T-helper 1 cell (primary cell): ENCODE measurements at places on chromosomes 16 and 17.

GRCh38 chr17:35934760-35935159 is 4.2 kb upstream of the RDM1 start:
- DNase-seq: no peak

- no peak for DNase-seq
These were observed 21.3 kb upstream of the GAA start for GRCh38 chr17:80080081-80080480.

DNA sequence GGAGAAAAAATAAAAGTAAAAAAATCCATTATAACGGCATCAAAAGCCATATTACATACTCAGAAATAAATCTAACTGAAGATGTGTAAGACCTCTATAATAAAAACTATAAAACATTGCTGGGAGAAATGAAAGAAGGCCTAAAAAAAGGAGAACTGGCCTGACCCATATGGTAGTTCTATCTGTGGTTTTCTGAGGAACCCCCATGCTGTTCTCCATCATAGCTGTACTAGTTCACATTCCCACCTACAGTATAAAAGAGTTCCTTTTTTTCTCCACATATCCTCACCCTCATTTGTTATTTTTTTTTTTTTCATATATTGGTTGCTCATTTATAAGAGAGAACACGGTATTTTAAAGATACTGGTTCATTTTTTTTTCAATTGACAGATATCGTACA is 191.8 kb downstream of the STX8 start:
- no peak for DNase-seq

DNA sequence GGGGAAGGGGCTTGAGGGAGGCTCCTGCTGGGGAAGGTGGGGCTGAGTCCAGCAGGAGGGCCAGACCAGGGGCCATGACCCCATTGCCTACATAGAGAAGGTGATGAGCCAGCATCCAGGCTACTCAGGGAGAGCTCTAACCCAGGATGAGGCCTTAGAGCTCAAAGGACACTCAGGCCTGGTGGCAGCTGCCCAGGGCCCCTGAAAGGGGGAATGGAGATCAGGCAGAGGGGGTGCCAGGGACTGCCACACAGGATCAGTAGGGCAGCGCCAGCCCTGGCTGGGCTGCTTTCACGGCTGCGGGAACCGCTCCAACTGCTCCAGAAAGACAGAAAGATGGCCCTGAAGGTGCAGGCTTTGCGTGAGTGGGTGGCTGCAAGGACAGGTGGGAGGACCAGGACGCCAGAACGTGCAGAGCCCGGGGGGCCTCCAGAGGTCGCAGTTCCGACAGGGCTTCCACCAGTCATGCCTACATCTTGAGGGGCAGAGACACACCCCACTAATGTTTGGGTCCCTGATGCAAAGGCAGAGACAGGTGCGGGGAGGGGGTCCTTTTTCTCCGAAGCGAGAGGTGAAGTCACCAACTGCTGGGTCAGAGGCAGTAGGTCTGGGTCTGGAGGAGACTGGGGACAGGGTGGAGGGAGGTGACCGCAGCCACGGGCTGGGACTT is 882 bp upstream of the ATP6V0C start:
- no peak for DNase-seq

DNA sequence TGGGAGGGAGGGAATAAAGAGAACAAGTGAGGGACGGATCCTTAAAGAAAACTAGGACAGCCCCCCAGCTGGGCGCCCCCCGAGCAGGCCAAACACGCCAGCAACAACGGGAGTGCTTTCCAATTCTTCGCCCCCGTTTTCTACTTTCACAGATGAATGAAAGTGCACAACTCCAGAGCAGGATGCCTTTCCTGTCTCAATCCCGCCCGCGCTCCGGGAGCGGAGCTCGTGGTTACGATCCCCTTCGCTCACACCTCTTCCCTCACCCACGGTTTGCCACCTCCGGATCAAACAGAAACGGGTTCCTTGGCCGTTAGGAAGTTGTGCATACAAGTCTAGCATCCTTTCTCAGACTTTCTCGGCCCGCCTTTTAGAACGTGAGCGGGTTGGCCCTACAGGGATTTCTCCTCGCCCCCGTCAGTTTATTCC is 680 bp downstream of the SKA2 start:
- peak; percentile 60 for DNase-seq

GRCh38 chr16:10979717-10980601 is 35.6 kb downstream of the CLEC16A start:
- no peak for DNase-seq

DNA sequence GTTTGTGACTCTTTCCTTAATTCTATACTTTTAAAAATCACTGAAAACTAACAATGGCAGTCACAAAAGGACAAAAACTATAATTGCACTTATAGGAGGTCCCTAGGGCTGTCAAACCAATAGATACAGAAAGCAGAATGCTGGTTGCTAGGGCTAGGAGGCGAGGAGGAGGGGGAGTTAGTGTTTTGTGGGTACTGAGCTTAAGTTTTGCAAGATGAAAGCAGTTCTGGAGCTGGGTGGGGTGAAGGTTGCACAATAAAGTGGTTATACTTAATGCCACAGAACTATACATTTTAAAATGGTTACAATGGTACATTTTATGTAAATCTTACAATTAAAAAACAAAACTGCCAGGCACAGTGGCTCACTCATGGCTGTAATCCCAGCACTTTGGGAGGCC is 27.3 kb downstream of the NUBP1 start:
- no peak for DNase-seq

DNA sequence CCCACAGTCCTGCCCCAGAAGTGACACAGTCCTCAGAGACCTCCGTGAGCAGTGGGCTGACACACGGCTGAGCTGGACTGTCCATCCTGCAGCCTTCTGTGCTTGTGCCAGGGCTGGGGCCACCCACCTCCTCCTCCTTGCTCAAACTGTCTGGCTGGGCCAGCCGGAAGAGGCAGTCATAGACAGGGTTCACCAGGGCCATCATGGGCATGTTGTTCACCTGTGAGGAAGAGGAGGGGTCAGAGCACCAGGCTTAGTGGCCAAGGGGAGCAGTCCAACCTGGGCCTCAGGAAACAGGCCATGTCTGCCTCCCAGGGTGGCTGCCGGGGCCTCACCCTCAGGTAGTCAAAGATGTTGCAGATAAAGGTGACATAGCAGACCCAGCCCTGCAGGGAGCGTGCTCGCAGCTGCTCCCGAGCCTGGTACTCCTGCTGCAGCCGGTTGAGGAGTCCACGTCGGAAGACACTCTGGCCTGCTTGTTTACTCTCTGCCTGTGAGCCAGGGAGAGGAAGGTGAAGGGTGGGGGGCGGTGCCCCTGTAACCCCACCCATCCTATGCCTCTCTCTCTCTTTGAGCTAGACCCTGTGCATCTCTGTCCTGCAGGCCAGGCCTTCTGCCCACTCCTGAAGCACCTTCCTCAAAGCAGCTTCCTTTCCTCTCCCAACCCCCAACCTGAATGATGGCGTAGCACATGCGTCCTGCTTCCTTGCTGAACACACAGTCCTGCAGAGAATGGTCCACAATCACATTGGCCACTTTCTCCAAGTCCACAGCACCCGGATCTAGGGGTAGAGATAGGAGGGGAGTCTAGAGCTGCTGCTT is 3.4 kb downstream of the MIF4GD start:
- DNase-seq: no peak

GRCh38 chr16:60363566-60363965 is 1629.5 kb upstream of the GOT2 start:
- no peak for DNase-seq

GRCh38 chr17:38898291-38898679 is 27.1 kb upstream of the LASP1NB start:
- DNase-seq: peak; percentile 60

GRCh38 chr16:14405611-14406537 is 224.2 kb downstream of the PARN start:
- peak; percentile 4 for DNase-seq

DNA sequence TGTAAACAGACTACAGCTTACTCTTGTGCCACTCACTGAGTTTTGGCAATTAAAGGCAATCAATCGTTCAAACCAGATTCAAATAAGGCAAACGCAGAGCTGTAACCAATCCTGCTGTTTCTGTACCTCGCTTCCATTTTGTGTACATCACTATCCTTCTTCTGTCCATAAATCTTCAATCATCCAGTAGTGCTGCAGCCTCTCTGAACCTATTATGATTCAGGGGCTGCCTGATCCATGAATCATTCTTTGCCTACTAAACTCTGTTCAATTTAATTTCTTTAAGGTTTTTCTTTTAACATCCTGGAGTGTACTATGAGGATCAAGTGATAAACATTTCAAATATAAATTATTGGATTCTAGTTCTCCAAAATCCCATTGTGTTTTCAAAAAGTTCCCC is 93.9 kb downstream of the CEP112 start:
- no peak for DNase-seq

DNA sequence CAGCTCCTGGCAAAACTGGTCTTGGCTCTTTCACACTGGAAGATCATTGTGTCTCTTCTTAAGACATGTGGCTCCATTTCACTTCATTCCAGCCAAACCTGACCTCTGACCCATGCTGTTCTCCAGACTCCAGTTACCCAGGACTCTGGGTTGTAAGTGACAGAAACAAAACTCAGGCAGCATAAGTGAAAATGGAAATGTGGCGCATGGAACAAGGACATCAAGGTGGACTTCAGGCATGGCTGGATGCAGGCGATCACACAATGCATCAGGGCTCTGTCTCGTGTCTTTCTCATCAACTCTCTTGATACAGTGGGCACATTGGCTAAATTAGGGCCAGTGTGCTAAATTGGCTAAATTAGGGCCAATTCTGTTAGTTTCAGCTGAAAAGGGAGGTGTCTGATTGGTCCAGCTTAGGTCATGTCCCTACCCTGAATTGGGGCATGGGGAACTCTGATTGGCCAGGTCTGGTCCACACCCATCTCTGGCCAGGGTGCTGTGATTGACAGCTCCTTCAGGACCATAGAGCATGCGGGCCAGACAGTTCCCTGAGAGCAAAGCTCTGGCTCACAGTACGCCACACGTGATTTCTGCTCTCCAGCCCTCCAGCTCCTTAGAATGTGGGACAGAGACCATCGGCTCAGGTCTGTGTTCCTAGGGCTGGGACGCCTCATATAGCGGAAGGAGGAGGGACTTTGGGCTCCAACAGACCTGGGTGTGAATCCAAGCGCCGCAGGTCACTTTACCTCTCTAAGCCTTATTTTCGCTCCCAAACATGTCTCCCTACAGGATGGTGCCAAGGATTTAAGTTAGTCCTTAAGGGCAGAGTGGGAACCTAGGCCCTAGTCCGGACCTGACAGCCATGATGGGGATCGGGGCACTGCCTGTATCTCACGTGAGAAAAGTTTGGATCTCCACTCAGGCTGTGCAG is 17.5 kb downstream of the SOCS1 start:
- no peak for DNase-seq

GRCh38 chr17:50477976-50478375 is 684 bp upstream of the RSAD1 start:
- DNase-seq: no peak

DNA sequence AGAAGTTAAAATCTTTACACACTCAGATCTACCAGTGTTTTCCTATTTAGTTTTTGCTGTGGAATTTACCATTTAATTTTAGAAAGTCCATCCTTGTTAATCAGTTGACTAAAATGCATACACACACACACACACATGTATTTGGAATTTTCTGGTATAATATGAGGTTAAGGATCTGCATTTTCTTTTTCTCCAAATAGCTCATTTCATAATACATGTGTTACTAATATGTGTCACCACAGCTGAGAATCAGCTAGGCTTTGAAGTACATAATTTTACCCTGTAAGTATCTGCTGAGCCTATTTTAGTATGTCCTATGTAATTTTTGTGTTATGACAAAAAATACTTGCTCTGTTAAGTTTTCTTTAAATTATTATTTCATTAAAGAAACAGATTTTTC is 143.2 kb downstream of the PHKB start:
- no peak for DNase-seq

DNA sequence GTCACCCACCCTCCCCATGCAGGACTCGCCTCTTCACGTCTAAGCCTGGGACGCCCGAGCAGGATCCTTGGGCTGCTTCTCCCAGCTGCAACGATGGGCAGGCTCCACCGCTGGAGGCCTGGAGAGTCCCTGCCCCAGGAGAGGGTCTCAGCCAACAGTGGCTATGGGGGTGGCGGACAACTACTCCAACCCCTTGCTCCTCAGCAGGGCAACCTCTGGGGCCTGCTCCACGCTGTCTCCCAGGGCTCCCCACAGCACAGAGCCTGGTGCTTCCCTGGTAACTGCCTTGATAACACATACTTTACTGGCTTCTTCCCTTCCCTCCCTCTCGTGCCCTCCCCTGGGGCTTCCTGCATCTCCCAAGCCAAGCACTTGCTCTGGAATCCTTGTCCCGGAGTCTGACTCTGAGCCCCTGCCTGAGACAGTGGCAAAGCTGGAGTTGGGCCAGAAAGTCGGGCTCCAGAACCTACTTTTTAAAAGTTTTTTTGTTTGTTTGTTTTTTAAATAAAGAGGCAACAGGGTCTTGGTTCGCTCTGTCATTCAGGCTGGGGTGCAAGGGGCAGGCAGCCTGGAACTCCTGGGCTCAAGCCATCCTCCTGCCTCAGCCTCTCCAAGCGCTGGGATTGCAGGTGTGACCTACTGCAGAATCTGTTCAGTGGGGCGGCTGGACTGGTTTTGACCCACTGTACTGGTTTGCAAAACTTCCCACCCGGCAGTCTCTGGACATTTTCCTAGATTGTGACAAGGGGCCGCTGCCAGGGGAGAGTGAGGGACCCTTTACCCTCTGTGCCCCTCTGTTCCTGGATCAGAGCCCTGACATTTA is 99.4 kb downstream of the TNFRSF13B start:
- no peak for DNase-seq

- no peak for DNase-seq
These were observed 806 bp downstream of the TBX21 start for GRCh38 chr17:47733674-47734410.
